Activated CD8-positive, alpha-beta T cell treated with anti-CD3 and anti-CD28 coated beads for 36 hours (primary cell): ENCODE measurements at places on chromosomes 4 and X. TPM values are rescaled to one million over a fixed set of nuclear protein-coding genes. Genes with fewer than 3 reads are reported as not detected.
A peak's percentile ranks its signal among the peaks of the same experiment; 100 is the strongest.

- H3K4me1 ChIP-seq: no peaks in the 10 kb centered on the region
- DNase-seq: no peak
- no peak overlapping the region for H3K4me3 ChIP-seq
- no peak overlapping the region for H3K27ac ChIP-seq
- no peaks in the 10 kb centered on the region for H3K36me3 ChIP-seq
- peaks cover 3% of the 10 kb centered on the region for H3K27me3 ChIP-seq
These were observed 347 bp downstream of the AMTN start for GRCh38 chr4:70518716-70519115.

GRCh38 chrX:142095651-142096245 lies 109.3 kb downstream of the MAGEC2 start:
- no peaks in the 10 kb centered on the region for H3K4me1 ChIP-seq
- no peaks in the 10 kb centered on the region for H3K36me3 ChIP-seq
- H3K27me3 ChIP-seq: no peaks in the 10 kb centered on the region
- no peak for DNase-seq
- H3K27ac ChIP-seq: no peak overlapping the region

GRCh38 chr4:122775039-122775438 lies 42.5 kb downstream of the BBS12 start:
- DNase-seq: no peak
- no peaks in the 10 kb centered on the region for H3K4me1 ChIP-seq
- H3K27ac ChIP-seq: no peak overlapping the region
- H3K36me3 ChIP-seq: no peaks in the 10 kb centered on the region
- H3K4me3 ChIP-seq: no peak overlapping the region

DNA sequence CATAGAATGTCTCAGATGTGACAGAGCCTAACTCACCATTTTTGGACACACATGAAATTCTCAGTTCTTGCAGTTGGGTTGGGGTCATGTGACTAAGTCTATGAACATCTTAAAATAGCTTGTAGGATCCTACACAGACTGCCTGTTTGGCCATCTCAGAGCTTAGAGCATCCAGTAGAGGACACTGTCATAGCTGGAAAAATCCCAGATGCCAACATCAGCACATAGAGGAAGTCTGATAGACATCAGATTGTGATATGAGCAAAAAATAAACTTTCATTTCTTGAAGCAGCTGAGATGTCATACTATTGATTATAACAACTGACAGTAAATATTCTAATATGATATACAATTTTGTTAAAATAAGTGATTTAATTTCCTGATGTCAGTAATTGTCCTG lies 207.1 kb downstream of the TRAM1L1 start:
- no peaks in the 10 kb centered on the region for H3K36me3 ChIP-seq
- DNase-seq: no peak
- no peak overlapping the region for H3K27ac ChIP-seq
- no peaks in the 10 kb centered on the region for H3K4me1 ChIP-seq

DNA sequence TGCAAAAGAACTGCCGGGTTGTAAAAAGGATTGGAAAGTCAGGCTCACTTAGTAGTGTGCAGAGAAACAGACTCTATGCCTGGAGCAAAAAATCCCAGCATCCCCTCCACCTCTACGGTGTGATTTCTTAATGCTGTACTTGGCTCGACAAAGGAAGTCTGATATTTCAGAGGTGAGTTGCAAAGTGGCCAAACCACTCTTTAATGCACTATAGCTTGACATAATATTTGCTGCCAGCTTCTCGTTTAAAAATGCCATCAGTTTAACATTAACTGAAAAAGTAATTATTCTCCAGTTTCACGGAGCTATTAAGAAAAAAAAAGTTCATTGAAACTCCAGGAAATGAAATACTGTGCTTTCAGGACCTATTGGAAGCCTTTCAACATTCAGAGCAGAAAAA lies 448.3 kb upstream of the ZFP42 start:
- no peak overlapping the region for H3K27ac ChIP-seq
- no peaks in the 10 kb centered on the region for H3K36me3 ChIP-seq
- DNase-seq: no peak
- H3K4me1 ChIP-seq: no peaks in the 10 kb centered on the region
- no peak overlapping the region for H3K4me3 ChIP-seq

DNA sequence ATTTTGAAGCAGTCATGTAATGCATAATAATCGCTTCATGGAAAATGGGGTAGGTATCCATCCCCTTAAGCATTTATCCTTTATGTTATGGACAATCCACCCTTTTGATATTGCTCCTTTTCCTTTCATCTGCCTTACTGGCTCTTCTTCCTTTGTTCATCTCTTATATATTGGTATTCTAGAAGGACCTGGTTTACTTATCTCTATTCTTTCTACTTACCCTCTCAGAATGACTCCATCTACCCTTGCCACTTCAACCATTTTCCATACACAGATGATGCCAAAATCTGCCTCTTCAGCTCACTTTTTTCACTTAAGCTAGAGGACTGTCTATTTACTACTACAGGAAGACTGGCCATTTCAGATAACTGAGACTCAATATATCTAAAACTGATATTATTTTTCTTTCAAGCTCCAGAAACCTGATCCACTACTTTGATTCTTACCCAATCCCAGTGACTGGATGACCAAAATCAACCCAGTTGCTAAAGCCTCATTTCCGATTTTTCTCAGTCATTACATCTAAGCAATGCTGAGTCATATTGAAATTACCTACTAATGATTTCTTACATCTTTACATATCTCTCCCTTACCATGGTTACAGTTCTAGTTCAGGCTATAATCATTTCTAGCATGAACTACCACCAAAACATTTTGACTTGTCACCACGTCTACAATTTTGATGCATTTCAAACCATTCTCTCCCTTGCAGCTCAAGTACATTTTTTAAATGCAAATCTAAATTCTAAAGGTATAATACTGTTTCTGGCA lies 93.7 kb downstream of the FAAH2 start:
- H3K27ac ChIP-seq: no peak overlapping the region
- no peaks in the 10 kb centered on the region for H3K27me3 ChIP-seq
- H3K4me1 ChIP-seq: no peaks in the 10 kb centered on the region
- DNase-seq: no peak
- peaks cover 10% of the 10 kb centered on the region for H3K36me3 ChIP-seq

DNA sequence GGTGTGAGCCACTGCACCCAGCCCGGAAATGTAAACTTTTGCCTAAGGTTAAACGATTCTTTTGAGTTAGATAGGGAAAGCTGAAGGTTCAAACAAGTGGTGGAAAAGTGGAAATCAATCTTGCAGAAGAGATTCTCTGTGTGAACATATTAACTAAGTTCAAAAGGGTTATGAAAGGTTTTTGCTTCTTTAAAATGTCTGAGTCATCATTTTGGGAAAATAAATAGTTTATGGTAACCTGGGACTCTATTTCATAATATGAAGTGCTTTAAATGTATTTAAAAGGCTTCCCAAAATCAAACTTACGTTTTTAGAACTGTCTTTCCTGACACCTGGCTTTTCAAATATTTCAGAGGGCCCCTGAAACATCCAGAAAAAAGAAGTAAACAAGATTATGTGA lies 73.6 kb upstream of the MID1IP1 start:
- H3K36me3 ChIP-seq: no peaks in the 10 kb centered on the region
- no peak for DNase-seq
- H3K27ac ChIP-seq: no peak overlapping the region
- H3K4me1 ChIP-seq: no peaks in the 10 kb centered on the region
- H3K4me3 ChIP-seq: no peak overlapping the region

DNA sequence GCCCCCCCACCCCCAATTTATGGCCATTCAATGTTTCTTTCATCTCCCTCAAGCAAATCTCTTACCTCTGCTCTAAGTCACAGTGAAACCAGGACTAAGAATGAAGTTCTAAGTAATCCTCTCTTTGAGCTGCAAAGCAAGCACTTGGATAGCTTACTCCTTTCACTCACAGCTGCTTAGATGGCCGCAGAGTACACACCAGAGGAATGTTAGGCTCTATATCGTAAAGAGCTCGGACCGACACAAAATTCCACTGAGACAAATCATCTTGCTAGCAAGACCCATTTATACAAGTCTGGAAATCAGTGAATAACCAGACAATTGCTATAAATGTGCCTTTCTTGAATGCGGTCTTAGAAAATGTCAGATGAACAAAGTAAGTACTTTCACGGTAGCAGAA lies 135.0 kb downstream of the IDS start:
- peaks cover 2% of the 10 kb centered on the region for H3K27me3 ChIP-seq
- H3K4me1 ChIP-seq: no peaks in the 10 kb centered on the region
- DNase-seq: no peak
- no peak overlapping the region for H3K27ac ChIP-seq
- no peak overlapping the region for H3K4me3 ChIP-seq
- no peaks in the 10 kb centered on the region for H3K36me3 ChIP-seq

DNA sequence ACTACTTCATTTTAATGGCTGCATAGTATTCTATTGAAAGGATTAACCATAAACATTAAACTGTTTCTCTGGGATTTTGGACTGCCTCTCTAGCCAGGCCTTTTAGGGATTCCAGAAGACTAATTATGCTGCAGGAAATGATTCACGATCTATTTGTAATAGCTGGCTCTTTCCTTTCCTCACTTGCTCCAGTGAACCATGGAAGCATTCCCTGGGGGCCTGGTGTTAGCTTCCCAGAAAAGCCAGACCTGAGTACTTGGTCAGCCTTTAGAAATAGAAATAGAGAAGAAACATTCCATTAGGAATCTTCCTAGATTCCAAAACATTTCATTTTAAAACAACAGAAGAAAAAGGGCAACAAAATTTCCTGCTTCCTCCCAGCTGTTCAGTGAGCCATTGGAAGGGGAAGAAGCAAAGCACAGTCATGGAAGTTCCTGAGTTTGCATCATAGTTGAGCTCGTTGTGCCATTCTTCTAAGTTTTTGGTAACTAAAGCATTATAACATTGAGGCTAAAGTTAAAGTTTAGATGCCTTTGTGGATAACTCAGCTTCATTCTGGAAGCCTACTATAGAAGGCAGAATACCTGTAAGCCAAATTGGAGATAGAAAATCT lies 83.5 kb downstream of the NPNT start:
- H3K4me1 ChIP-seq: no peaks in the 10 kb centered on the region
- no peaks in the 10 kb centered on the region for H3K27me3 ChIP-seq
- DNase-seq: no peak

- no peak for DNase-seq
- H3K27ac ChIP-seq: peak overlapping the region; percentile 72
These were observed 30.3 kb upstream of the MAP3K15 start for GRCh38 chrX:19545651-19546050.

DNA sequence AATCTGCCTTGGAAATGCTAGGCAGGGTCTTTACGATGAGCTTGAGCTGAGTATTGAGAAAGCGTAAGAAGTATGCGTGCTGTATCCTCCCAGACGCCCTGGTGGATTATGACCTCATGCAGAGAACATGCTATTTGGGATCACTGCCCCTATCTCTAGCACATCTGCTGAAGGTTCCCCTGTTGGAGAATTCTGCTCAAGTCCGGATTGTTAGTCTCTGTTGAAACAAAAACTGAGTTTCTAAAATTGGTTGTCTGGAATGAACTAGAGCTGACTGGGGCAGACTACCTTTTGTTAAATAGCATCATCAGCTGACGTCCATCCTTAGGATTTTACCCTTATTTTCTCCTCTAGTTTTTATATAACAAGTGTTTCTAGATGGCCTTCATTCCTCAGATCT lies 7.5 kb downstream of the FHDC1 start:
- H3K4me1 ChIP-seq: no peaks in the 10 kb centered on the region
- H3K36me3 ChIP-seq: no peaks in the 10 kb centered on the region
- no peak overlapping the region for H3K27ac ChIP-seq
- DNase-seq: no peak

DNA sequence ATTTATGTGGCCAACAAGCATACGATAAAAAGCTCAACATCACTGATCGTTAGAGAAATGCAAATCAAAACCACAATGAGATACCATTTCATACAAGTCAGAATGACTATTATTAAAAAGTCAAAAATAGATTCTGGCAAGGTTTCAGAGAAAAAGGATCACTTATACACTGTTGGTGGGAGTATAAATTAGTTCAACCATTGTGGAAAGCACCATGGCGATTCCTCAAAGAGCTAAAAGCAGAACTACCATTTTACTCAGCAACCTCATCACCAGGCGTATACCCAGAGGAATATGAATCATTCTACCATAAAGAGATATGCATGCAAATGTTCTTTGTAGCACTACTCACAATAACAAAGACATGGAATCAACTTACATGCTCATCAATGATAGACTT lies 478.7 kb upstream of the GALNTL6 start:
- no peak overlapping the region for H3K4me3 ChIP-seq
- H3K27ac ChIP-seq: no peak overlapping the region
- no peak for DNase-seq
- no peaks in the 10 kb centered on the region for H3K27me3 ChIP-seq
- H3K4me1 ChIP-seq: no peaks in the 10 kb centered on the region

GRCh38 chr4:114922592-114922933 lies 190.9 kb downstream of the NDST4 start:
- H3K4me1 ChIP-seq: no peaks in the 10 kb centered on the region
- no peaks in the 10 kb centered on the region for H3K36me3 ChIP-seq
- H3K27ac ChIP-seq: no peak overlapping the region
- DNase-seq: no peak
- no peaks in the 10 kb centered on the region for H3K27me3 ChIP-seq

DNA sequence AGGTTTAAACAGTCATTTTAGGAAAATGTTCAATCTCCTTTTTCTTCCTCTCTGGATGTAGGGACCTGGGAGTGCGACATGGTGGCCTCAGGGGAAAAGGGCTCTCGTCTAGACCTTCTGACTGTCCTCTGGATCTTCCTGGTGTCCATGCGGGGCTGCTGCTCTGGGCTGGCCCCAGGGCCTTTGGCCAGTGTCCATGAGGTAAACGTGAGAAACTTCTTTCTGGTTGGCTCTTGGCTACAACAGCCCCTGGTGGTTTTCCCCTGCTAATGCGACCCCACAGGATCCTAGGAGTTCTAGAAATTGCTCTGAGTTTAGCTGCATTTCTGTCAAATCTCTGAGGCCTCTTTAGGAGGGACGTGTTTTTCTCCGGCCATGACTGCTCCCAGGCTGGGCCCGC lies 85.7 kb downstream of the MFAP3L start:
- no peaks in the 10 kb centered on the region for H3K27me3 ChIP-seq
- no peaks in the 10 kb centered on the region for H3K4me1 ChIP-seq
- no peak for DNase-seq
- H3K27ac ChIP-seq: no peak overlapping the region

- peaks cover 48% of the 10 kb centered on the region for H3K36me3 ChIP-seq
- peaks cover 30% of the 10 kb centered on the region for H3K4me1 ChIP-seq
- DNase-seq: no peak
These were observed 2.9 kb downstream of the TMSB4X start for GRCh38 chrX:12977761-12978204.

STATH gene
- not detected for total RNA-seq

CENPVL3 gene
- 0.25 TPM for total RNA-seq

TMEM150C gene
- not detected for total RNA-seq

KCND1 gene
- 2.6 TPM for total RNA-seq

HSFX3 gene
- total RNA-seq: not detected

SAGE1 gene
- not detected for total RNA-seq

RGN gene
- not detected for total RNA-seq

FRMPD3 gene
- not detected for total RNA-seq

CLDN22 gene
- total RNA-seq: not detected

SPANXN3 gene
- not detected for total RNA-seq

STS gene
- 0.50 TPM for total RNA-seq

FGA gene
- total RNA-seq: not detected

PNCK gene
- total RNA-seq: 0.70 TPM

KCNIP4 gene
- not detected for total RNA-seq

SLAIN2 gene
- 48.6 TPM for total RNA-seq

CXorf65 gene
- 20.0 TPM for total RNA-seq
